GDM1 (cell line): ENCODE measurements at places on chromosomes 5 and 9.

GRCh38 chr5:96072138-96072790 lies 110.6 kb upstream of the ELL2 start:
- DNase-seq, result no peak

- DNase-seq, result no peak
Measured at GRCh38 chr9:12696931-12697622, 3.9 kb downstream of the TYRP1 start.

GRCh38 chr9:110933350-110934001 lies 104.8 kb downstream of the LPAR1 start:
- no peak for DNase-seq

GRCh38 chr9:112535301-112535700 lies 48.7 kb downstream of the KIAA1958 start:
- DNase-seq, result no peak

DNA sequence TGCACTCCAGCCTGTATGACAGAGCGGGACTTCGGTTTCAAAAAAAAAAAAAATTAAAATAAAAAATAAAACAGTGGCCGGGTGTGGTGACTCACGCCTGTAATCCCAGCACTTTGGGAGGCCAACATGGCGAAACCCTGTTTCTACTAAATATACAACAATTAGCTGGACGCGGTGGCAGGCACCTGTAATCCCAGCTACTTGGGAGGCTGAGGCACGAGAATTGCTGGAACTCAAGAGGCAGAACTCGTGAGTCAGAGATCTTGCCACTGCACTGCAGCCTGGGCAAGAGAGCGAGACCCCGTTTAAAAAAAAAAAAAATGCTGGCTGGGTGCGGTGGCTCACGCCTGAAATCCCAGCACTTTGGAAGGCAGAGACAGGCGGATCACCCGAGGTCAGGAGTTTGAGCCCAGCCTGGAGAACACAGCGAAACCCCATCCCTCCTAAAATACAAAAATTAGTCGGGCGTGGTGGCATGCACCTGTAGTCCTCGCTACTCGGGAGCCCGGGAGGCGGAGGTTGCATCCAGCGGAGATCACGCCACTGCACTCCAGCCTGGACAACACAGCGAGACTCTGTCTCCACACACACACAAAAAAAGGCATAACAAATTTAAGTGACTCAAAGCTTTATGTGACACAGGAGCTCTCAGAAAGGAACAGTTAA lies 1.5 kb upstream of the NPM1 start:
- DNase-seq, result no peak

GRCh38 chr5:435961-436640 lies 6.9 kb upstream of the EXOC3 start:
- DNase-seq, result no peak

DNA sequence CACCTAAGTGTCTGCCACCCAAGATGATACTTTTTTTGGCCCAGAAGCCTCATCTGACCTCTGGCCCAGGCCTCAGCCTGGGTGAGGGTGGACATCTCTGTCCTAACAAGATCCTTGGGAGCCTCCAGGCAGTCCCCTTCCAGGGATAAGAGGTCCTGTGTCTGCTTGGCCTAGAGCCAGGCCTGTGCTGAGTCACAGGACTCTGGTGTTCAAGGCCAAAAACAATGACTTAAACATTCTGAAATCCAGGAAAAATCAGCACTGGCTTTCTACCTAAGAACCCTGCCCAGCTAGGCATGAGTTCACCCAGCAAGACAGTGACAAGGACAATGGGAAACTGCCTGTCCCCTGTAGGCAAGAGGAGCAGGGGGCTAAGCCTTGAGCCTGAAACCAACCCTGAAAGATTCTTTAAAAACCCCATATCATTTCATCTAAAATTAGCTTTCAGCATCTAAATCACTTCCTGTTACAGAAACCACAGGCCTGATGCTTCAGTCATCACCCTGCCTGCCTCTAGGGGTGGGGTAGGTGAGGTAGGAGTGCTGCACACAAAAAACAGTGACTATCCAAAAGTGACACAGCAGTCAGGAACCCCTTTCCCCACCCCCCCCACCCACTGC lies 29.9 kb downstream of the CSF2 start:
- no peak for DNase-seq

DNA sequence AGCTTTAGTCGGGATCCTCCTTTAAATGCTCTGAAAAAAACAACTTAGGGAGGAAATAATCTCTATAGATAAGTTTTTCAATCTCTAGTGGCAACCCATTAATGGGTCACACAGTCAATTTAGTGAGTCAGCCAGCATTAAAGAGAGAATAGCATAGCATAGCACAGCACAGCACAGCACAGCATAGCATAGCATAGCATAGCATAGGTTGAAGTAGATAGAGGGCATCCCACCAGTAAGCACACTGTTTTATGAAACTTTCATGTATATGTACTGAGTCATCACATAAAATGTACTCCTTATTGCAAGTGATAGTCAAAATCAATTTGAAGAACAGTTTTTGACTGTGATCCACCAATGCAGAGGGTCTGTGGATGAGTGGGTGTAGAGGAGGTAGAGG lies 522.9 kb downstream of the CCDC171 start:
- no peak for DNase-seq

DNA sequence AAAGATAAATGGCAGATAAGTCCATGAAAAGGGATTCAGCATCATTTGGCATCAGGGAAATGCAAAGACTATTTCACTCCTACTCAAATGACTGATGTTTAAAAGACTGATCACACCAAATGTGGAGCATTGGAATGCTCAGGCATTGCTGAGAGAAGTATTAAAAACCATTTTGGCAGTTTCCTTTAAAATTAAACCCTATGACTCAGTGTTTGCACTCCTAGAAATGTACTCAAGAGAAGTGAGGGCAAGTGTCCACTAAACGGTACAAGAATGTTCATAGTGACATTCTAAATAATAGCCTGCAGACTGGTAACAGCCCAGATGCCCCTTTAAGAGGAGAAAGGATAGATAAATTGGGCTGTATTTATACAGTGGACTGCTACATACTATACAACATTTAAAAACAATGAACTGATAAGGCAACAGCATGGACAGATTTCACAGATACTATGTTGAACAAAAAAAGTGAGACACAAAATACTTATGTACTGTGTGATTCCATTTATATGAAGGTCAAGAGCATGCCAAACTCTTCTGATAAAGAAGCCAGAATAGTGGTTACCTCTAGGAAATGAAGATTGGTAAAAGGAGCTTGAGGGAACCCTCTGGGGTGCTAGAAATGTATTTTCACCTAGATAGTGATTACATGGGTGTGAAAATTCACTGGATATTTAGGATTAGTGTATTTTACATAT lies 24.6 kb downstream of the APC start:
- no peak for DNase-seq

DNA sequence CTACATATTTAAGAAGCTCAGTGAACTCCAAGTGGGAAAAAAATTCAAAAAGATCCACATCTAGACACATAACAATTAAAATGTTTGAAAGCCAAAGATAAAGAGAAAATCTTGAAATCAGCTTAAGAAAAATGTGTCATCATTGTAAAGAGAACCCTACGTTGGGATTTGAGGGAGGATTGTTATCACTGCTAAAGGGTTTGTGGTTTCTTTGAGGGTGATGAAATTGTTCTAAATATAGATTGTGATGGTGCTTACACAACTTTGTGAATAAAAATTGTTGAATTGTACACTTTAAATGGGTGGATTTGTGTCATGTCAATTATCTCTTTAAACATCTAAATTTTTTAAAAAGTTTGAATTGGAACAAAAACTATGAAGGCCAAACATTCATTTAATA lies 92.2 kb upstream of the ADAMTS19 start:
- no peak for DNase-seq

DNA sequence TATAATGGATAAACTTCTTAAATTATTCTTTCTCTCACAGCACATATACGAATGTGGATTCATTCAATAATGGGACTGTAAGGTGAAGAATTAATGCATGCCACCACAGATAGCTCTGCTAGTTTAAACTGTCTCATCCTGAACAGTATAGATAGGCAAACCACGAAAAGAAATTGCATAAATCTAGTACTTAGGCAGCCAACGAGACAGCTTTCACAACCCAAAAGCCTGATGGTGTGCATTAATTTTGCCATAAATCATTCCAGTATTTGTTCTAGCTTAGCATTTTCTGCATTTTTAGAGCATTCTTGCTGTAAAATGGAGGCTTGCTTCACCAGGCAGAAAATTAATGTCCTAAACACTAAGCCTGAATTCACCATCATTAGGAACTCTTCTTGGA lies 834.2 kb upstream of the DMAC1 start:
- DNase-seq, result no peak

GRCh38 chr9:110620726-110621125 lies 41.2 kb upstream of the SVEP1 start:
- DNase-seq, result no peak

- DNase-seq, result no peak
Measured at GRCh38 chr5:158205992-158206391, 347.0 kb upstream of the CLINT1 start.

DNA sequence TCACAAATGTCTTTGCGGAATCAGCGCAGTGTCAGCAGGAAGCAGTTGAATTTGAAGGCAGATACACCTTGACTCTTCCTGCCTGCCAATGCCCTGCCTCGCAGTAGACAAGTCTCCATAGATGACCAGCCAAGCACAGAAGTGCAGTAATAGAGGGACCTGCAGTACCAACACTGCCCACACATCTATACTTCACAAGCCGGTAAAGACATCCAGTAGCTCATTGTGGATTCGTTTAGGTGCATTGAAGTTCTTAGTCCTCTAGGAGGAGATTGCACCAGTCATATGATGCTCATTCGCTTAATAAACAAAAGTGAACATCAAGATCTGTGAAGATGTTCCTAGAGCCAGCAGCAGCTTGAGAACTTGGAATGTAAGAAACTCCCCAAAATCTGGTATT lies 7.1 kb upstream of the IFNA2 start:
- DNase-seq, result no peak

DNA sequence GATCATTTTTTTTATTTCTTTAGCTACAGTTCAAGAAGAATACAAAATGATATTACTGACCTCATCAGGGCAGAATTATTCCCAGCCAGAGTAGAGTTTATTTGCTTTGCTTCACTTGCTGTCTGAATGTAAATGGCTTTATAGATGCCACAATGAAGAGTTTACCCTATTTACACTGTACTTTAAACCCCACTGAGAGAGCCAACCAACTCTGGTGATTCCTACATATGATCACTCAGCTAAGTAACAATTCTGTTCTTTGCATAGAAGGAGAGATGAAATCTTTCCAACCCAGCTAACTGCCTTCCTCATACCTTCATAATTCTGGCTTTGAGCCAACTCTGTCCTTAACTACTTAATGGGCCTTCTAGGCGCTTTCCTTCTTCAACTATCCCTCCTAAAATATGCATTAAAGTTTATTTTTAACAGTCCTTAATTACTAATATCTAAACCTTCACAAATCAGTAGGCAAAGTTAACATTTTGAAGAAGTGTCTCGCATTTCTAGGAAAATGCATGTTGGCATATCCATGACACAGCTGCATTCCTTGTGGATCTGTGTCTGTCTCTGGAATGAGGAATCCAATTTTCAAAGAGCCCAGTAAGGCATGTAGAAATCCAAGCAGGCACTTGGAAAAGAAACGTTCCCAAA lies 284.8 kb upstream of the GRAMD2B start:
- DNase-seq, result no peak

- peak; percentile 58 for DNase-seq
Measured at GRCh38 chr5:102865510-102866236, 110.6 kb downstream of the PAM start.

DNA sequence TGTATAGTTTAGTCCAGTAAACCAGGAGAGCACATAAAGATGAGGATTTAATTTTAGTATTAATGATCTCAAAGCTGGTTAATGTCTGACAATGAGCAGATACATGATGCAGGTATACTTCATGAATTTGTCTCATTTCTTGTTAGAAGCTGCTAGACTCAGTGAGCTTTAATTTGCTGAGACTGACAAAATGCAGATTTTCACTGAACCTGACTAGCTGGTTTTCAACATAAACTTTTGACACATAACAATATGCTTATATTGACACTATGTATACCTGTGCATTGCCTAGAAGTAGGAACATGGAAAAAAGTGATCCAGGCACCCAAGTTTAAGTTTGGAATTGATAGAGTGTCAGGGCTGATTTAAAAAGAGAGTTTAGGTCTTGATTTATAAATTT lies 10.8 kb downstream of the UBLCP1 start:
- DNase-seq, result no peak

- DNase-seq, result no peak
Measured at GRCh38 chr5:34519489-34520220, 136.5 kb upstream of the RAI14 start.

DNA sequence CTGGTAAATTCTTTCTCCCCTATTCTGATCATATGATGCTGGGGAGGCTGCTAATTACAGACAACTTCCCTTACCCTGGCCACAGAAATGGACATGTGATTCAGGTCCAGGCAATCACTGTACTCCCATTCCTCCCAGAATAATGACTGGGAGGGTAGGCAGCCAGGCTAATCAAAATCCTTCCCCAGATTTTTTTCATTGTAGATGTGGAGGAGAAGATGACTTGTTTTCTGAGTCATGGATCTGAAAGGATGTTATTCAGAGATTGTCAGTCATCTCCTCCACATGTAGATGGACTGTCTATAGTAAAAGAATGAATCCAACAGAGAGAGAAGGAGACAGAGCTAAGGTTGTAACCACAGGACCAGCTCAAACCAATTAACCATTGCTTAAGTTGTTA lies 123.9 kb upstream of the PUM3 start:
- no peak for DNase-seq

- no peak for DNase-seq
Measured at GRCh38 chr5:95928724-95929253, 32.9 kb downstream of the ELL2 start.

DNA sequence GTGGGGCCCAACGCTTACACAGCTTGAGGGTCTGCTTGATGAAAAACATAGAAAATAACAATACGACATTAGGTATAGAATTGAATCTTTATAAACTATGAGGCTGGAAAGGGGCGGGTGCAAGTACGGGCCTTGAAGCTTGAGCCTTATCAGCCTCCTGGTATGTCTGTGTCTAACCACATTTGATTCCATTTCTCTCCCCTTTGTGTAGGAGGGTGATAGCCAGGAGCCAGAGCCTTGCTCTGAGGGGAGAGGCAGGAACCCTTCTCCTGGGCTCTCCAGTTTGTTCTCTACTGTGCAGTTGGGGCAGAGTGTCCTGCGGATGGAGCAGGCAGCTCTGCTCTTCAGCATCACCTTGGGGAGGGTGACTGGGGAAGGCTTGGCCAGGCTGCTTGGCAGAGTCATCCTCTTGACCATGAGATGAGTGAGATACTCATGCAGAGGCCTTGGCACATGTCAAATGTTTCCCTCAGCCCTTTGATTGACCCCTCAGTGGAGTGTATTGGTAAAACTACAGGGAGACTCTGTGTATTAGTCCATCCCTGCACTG lies 153.5 kb downstream of the SEMA6A start:
- no peak for DNase-seq
